ENCODE measurements at places on chromosomes 1 and 21.

DNA sequence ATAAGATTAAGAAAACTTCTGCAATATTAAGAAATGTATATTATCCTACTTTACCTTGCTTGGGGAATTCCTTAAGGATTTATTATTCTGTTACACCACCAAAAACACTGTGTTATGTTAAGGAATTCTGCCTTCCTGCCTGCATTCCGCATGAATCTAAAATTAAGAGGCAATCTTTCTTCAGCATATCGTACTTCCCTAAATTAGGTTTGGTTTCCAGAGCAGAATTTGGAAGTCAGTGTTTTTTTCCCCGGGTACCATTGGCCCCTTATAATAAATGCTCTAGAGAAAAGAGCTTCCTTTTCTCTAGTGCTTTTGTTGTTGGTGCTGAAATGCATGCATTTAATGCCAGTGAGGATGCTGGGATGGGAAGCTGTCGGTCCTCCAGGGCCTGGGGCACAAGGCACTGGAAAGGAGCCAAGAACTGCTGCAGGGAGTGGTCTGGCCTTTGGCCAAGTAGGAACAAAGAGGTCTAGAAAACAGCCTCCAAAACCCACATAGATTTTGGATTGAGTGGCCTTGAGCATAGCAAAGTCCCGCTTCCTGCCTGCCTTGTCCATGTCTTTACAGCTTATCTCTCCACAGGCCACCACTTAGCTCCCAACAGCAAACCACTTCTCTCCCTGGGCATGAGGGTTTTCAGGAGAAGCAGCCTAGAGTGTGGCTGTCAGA is 69.9 kb downstream of the RRAGC start:
- DNase-seq: no peak

DNA sequence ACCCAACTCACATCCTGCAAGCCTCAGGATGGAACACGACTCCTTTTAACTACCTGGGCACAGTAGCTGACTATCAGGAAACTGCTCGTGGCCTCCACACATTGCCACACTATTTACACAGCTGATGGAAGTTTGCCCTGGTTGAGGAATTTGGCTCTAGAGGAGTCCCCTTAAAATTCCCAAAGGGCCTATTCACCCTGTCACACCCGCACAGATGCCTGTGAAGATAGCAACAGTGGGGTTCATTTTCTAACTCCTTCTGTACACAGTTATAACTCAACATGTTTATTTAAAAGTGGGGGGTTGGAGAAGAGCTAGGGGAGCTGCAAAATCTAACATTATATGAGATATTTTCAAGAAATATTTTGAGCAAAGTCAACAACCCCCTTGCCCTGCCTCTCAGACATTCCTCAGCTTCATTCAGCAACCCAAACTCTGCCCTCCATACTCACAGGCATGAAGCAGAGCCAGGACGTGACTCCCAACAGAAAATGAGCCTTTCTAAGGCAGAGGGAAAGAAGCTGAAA is 35.8 kb upstream of the CCN1 start:
- no peak for DNase-seq

DNA sequence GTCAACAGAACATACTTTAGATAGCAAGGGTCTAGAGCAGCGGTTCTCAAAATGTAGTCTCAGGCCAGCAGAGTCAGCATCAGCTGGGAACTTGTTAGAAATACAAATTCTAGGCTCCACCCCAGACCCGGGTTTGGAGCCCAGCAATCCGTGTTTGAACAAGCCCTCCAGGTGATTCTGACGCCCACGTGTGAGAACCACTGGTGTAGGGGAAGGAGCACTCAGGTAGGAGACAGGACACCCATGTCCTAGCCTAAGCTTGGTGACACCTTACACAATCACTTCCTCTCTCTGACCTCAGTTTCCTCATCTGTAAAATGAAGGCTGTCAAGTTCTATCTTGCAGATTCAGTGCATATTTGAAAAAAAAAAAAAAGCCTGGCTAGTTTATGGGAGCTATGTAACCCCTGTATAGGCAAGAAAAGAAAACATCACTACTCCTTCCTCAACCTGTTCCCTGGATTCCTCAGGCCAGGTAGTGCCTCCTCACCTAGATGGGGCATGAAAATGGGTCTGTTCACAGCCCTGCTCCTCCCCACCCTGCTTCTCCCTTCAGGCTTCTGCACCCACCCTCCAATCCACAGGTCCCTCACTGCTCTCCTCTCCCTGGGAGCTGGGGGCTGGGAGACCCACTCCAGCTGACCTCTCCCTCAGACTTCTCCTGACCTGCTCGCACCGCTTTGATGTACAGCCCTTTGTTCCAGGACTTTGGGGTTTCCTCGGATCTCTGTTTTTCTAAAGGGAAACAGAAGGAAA is 7.1 kb upstream of the PHLDA3 start:
- DNase-seq: no peak

DNA sequence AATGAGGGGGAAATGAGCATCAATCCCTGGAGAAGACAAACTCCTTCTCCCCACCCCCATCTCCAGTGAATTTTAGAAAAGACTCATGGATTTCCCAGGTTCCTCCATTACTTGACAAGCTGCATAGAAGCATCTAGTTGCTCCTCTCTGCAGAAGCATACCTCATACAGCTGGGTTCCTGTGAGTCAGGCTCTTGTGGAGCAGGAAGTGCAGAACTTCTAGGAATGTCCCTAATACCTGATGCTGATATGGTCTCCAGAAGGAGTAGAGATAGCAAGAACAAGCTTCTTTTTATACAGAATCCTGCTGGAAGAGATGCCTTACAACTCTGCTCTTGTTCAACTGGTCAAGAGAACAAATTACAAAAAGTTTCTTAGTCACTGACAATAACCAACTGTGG is 105.5 kb downstream of the TNR start:
- no peak for DNase-seq

- DNase-seq: no peak
Observed at GRCh38 chr1:169933984-169934725, 40.5 kb upstream of the SCYL3 start.

Data from osteocyte (in vitro differentiated cells).